ENCODE measurements at places on chromosomes 13 and 19. TPM values are rescaled to one million over a fixed set of nuclear protein-coding genes. Genes with fewer than 3 reads are reported as not detected.

Gene IFI30
- 28.0 TPM for total RNA-seq

DNA sequence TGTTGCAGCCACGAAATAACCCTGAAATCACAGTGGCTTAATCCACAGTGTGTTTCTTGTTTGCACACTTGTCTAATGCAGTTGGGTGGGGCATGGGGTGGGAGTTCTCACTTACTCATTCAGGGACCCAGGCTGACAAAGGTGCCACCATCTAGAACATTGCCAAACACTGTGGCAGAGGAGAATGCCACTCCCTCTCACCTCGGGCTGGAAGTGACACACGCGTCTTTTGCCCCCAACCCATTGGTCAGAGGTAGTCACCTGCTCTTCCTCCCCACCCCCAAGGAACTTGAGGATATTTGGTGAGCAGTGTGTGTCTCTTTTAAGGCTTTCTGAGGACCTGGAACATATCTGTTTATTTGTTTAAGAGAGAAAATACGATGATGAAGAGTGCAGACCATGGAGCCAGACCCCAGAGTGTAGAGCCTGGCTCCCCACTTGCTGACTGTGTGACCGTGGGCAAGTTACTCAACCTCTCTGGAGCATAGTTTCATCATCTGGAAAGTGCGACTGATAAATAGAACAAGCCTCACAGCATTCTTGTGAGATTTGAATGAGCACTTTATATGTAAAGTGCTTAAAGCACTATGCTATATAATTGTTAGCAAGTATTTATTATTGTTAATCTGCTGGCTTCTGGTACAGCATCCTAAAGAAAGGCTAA is 17.4 kb downstream of the GPR183 start:
- no peaks in the 10 kb centered on the region for H3K36me3 ChIP-seq
- no peaks in the 10 kb centered on the region for H3K4me1 ChIP-seq
- no peak overlapping the region for H3K4me3 ChIP-seq
- no peak for DNase-seq

DNA sequence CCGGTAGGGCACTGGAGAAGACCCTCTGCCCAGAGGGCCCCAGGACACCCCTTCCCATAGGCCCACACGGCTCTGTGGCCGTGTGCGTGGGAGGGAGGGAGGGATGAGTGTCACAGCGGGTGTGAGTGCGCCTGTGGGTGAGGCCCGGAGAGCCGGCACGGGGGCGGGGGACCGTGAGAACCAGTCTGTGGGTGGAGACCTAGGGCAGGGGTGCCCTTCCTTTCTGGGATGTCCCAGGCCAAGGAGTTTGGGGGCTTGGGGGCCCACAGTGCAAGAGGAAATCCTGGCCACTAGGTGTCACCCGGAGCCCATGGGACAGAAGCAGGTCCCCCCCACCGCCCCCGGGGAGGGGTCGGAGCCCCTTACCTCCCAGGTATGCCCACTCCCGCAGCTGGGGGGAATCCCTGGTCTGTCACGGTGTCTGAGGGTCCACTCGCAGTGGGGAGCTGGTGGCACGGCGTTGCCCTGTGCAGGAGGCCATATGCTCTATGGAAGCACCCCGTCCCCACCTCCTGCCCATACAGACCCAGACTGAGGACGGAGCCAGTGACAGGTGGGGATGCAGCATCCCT is 16.0 kb upstream of the SLC7A10 start:
- H3K27me3 ChIP-seq = no peaks in the 10 kb centered on the region
- no peaks in the 10 kb centered on the region for H3K4me1 ChIP-seq
- H3K27ac ChIP-seq = no peak overlapping the region
- peaks cover 3% of the 10 kb centered on the region for H3K36me3 ChIP-seq

Gene LGALS14
- total RNA-seq = not detected

GRCh38 chr13:30569901-30570576 is 47.7 kb upstream of the USPL1 start:
- H3K4me1 ChIP-seq = no peaks in the 10 kb centered on the region
- H3K4me3 ChIP-seq = no peak overlapping the region
- peak; percentile 37 for DNase-seq
- no peaks in the 10 kb centered on the region for H3K36me3 ChIP-seq

GRCh38 chr13:20728579-20729311 is 25.2 kb downstream of the IL17D start:
- no peaks in the 10 kb centered on the region for H3K27me3 ChIP-seq
- peaks cover 1% of the 10 kb centered on the region for H3K36me3 ChIP-seq
- no peaks in the 10 kb centered on the region for H3K4me1 ChIP-seq
- no peak overlapping the region for H3K4me3 ChIP-seq
- no peak for DNase-seq

GRCh38 chr19:16075430-16076153 is 703 bp upstream of the TPM4 start:
- peaks cover 4% of the 10 kb centered on the region for H3K4me1 ChIP-seq
- H3K36me3 ChIP-seq = peaks cover 16% of the 10 kb centered on the region
- peak overlapping the region; percentile 90 for H3K4me3 ChIP-seq

DNA sequence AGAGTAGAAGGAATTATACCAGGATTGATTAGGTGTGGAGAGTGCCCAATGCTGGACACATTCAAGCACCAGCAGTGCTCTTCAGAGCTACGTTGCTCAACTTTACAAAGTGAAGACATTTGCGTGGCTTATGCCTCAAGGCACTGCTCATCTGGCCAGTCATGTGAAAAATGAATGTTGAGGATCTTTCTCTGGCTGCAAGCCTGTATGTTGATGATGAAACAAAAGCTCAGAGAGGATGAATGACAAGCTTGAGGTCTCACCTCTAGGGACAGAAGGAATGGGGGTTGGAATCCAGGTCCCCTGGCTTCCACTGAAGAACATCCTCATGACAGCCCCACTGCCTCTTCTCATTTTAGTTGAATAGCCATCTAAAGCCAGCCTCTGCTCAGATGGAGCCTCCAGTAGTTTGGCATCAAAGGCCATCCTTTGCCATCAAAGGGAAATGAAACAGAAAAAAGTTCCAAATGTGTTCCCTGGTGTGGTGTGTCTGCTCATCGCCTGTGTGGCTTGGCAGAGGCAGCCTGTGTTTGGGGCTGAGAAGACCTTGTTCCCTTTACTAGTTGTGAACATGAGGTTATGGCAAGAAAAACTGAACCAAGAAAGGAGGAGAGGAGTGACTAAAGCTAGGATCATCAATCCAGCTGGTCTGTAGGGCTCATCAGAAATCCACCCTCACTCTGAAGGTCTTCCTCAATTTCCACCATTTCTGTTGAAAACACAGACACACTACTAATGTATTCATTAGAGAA is 114.0 kb upstream of the KL start:
- no peak overlapping the region for H3K27ac ChIP-seq
- H3K36me3 ChIP-seq = no peaks in the 10 kb centered on the region
- peaks cover 5% of the 10 kb centered on the region for H3K4me1 ChIP-seq
- H3K27me3 ChIP-seq = no peaks in the 10 kb centered on the region
- no peak overlapping the region for H3K4me3 ChIP-seq

- no peak overlapping the region for H3K27ac ChIP-seq
- no peaks in the 10 kb centered on the region for H3K36me3 ChIP-seq
- DNase-seq = no peak
- no peak overlapping the region for H3K4me3 ChIP-seq
- no peaks in the 10 kb centered on the region for H3K4me1 ChIP-seq
Measured at GRCh38 chr19:14015524-14016035, 9.5 kb upstream of the RFX1 start.

DNA sequence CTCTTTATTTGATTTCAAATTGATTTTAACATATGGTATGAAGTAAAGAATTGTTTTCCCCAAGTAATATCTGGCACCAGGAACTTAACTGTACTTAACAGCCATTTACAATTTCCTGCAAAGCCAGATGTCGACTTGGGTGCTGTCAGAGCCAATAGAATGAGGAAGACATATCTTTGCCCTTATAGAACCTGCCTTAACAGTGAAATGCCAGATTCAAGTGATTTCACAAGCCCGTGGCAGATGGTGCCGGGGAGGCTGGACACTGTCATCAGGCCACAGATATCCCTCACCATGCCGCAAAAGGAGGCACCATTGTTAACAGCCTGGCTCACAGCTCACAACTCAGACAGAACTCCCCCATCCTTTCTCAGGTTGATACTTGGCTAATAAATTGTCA is 48.7 kb downstream of the ESD start:
- no peak overlapping the region for H3K27ac ChIP-seq
- no peaks in the 10 kb centered on the region for H3K4me1 ChIP-seq
- H3K27me3 ChIP-seq = no peaks in the 10 kb centered on the region
- no peak for DNase-seq

DNA sequence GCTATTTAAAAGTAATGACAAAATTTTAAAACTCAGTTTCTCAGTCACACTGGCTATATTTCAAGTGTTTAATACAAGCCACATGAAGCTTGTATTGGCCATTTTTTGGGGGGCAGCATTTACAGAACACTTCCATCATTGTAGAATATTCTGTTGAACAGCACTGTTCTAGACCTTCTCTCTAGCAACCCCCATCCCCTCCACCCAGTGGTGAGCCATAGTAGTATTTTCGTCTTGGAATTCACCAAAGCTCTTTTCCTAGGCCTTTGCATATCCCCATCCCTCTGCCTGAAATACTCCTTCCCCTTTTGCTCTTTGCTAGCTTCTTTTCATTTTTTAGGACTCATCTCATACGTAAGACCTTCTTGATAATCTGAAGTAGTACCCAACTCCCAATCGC is 99.5 kb downstream of the ZC3H13 start:
- H3K27me3 ChIP-seq = no peaks in the 10 kb centered on the region
- DNase-seq = no peak

Gene DMKN
- 278 TPM for total RNA-seq

- no peak for DNase-seq
- H3K27me3 ChIP-seq = no peaks in the 10 kb centered on the region
- peaks cover 6% of the 10 kb centered on the region for H3K4me1 ChIP-seq
- no peak overlapping the region for H3K4me3 ChIP-seq
Measured at GRCh38 chr13:77725071-77725470, 27.6 kb downstream of the SLAIN1 start.

DNA sequence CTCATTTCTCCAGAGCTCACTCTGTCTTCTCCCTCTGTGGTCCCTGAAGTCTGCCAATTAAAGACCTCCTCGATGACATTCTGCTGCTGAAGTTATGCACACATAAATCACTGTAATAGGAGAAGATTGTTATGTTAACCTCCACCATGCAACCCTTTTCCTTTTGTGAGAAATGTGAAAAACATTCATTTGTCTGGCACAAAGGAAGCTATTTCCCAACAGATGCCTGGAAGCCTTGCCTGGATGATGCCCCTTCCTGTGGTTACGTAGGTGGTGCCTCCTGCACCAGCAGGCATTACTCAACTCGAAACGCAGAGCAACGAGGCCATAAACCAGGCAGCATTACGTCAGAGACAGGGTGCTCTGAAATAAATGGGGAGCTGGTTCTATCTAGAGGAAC is 327.4 kb upstream of the ZNF507 start:
- H3K27me3 ChIP-seq = no peaks in the 10 kb centered on the region
- DNase-seq = no peak
- H3K4me3 ChIP-seq = no peak overlapping the region
- H3K4me1 ChIP-seq = no peaks in the 10 kb centered on the region
- H3K27ac ChIP-seq = no peak overlapping the region

DNA sequence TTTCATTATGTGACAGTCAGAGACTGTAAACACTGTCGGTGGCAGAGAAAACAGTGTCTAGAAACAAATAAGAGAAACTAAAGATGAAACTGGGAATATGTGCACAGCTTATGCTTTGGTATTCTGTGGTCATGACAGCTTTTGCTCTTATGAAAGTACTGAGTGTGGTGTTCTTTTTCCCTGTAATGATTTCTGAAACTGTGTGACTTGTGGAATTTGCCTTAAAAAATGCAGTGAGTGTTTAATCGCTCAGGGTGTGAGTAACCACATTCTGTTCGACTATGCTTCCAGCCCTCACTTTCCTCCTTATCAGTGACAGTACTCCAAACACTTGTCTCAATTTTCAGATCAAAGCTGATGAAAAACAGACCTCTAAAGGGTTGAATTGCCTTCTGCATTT is 66.9 kb upstream of the DIAPH3 start:
- H3K27me3 ChIP-seq = no peaks in the 10 kb centered on the region
- H3K27ac ChIP-seq = no peak overlapping the region
- no peak overlapping the region for H3K4me3 ChIP-seq
- H3K36me3 ChIP-seq = no peaks in the 10 kb centered on the region
- H3K4me1 ChIP-seq = no peaks in the 10 kb centered on the region

Gene CD70
- total RNA-seq = 1.2 TPM

DNA sequence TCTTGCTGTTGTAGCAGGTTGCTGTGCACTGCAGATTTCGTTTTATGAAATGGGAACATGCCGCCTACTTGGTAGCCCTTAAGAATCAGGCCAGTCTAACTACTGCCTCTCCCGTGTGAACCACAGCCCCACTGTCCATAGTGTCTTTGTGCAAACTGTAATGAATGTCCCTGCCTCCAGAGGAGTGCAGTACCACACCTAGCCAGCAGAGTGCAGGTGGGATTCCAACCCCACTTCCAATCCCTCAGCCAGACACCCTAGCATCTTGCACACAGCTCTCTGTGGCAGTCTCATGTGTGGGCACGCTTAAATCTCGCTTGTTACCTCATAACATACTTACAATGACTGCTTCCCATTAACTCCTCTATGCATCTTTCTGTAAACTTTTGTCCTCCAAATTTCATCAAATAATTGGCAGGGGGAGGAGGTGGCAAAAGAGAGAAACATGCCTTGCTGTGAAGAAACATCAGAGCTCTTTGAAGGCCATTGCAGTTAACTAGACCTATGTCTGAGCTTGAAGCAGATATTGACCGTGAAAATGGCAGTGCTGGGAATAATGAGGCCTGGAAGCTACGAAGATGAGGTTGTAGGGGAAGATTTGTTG is 47.2 kb downstream of the ZAR1L start:
- peak; percentile 85 for DNase-seq
- no peaks in the 10 kb centered on the region for H3K27me3 ChIP-seq
- H3K36me3 ChIP-seq = no peaks in the 10 kb centered on the region
- H3K27ac ChIP-seq = no peak overlapping the region

GRCh38 chr19:18490728-18491127 is 31.1 kb downstream of the ELL start:
- H3K4me1 ChIP-seq = no peaks in the 10 kb centered on the region
- H3K4me3 ChIP-seq = no peak overlapping the region
- no peaks in the 10 kb centered on the region for H3K27me3 ChIP-seq
- H3K36me3 ChIP-seq = no peaks in the 10 kb centered on the region
- DNase-seq = no peak

Gene SERP2
- 2.0 TPM for total RNA-seq

Gene SLC7A10
- 2.5 TPM for total RNA-seq

DNA sequence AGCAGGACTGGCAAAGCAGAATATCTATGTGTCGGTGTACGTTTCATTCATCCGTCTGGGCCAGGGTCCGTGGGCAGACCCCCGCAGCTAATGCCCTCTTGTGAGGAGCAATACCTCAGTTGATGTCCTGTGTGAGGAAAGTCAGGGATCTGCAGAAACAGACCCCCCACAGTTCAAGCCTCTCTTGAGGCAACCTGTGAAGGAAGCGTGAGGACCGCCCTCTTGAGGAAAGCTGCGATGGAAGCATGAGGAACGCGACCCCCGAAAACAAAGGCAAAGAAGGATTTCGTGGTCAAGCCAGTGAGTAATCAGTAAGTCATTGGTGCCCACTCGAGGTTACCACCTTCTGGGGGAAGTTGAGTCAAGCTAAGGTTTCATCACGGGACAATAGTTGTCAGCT is 20.9 kb upstream of the ZNF83 start:
- H3K4me1 ChIP-seq = no peaks in the 10 kb centered on the region
- H3K36me3 ChIP-seq = peaks cover 13% of the 10 kb centered on the region
- H3K27ac ChIP-seq = no peak overlapping the region
- peak; percentile 37 for DNase-seq

- no peaks in the 10 kb centered on the region for H3K27me3 ChIP-seq
- no peaks in the 10 kb centered on the region for H3K4me1 ChIP-seq
- no peak overlapping the region for H3K27ac ChIP-seq
Measured at GRCh38 chr13:27660511-27660910, 38.8 kb downstream of the POLR1D start.

GRCh38 chr19:55208880-55209692 is at the start of gene PTPRH:
PTPRH (minus strand) TSS chr19:55209501; CDS start chr19:55209433, 68 bp downstream.
- H3K4me1 ChIP-seq = no peaks in the 10 kb centered on the region
- peaks cover 6% of the 10 kb centered on the region for H3K36me3 ChIP-seq
- DNase-seq = peak; percentile 26
- H3K4me3 ChIP-seq = no peak within 1 kb of the TSS
